ENCODE measurements at places on chromosomes 7 and 10. TPM values are rescaled to one million over a fixed set of nuclear protein-coding genes. Genes with fewer than 3 reads are reported as not detected.
A peak's percentile ranks its signal among the peaks of the same experiment; 100 is the strongest.

DNA sequence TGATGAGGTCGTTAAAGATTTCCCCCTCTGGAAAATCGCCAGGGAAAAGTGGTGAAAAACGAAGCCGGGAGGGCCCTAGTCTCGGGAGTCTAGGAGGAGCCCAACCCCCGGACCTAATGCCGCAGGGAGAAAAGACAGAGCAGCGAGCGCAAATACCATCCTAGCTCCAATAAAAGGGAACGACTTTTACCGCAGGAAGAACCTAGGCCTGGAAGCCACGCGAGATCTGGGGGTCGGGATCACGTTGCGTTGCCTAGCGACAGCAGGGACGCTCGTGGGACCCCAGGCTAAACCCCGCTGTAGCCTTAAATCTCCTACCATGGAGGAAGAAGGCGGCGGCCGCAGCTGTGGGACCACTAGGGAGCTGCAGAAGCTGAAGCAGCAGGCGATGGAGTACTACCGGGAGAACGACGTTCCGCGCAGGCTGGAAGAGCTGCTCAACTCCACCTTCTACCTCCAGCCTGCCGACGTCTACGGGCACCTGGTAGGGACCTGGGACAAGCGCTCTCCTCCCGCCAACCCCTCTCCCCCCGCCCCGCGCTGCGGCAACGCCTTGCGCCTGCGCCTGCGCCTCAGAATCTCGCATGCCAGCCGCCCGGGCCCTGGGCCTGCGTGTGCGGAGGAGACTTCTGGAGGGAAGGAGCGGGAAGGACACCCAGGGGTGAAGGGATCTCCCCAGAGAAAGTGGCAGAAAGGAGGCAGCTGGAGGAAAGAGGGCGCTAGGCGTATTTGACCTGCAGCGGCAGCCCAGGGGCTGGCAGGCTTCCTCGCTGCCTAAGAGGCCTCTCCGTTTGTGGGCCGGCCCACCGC, at the start of gene ENO4:
Gene ENO4 (plus strand): TSS at position 252 of the 810 bp plus-strand sequence. CDS start 68 bp downstream, at position 320.
- no peaks in the 10 kb centered on the region for H3K27me3 ChIP-seq
- H3K36me3 ChIP-seq: no peaks in the 10 kb centered on the region
- H3K4me3 ChIP-seq: peak within 1 kb of the TSS; percentile 80
- H3K27ac ChIP-seq: peak within 1 kb of the TSS; percentile 84

- H3K4me3 ChIP-seq: no peak overlapping the region
- no peaks in the 10 kb centered on the region for H3K27me3 ChIP-seq
- peaks cover 3% of the 10 kb centered on the region for H3K4me1 ChIP-seq
- H3K36me3 ChIP-seq: no peaks in the 10 kb centered on the region
- DNase-seq: no peak
- H3K27ac ChIP-seq: no peak overlapping the region
Observed at GRCh38 chr7:50565977-50566376, 772 bp upstream of the DDC start.

Gene SPDYE11
- total RNA-seq: 0.10 TPM

GRCh38 chr7:33596686-33597085, 308.7 kb upstream of the BMPER start:
- no peaks in the 10 kb centered on the region for H3K36me3 ChIP-seq
- no peaks in the 10 kb centered on the region for H3K4me1 ChIP-seq
- no peak overlapping the region for H3K4me3 ChIP-seq
- DNase-seq: no peak

DNA sequence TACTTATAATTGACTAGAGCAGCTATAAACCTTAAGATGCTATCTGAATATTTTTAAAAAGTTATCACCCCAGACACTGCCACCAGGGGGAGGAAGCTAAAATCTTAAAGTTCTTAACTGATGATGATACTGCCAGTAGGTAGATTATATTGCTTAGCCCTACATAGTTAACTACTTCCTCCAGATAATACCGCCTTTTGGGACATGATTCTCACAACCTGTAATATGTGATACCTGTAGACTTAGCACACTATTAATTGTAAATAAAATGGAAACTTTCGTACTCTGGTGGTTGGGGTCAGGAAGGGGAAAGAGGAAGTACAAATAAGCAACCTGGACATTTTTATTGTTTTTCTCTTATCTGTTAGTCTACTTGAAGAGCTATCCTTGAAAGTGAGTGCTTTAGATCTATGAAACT, 268.9 kb downstream of the ADK start:
- DNase-seq: no peak
- no peak overlapping the region for H3K27ac ChIP-seq
- H3K36me3 ChIP-seq: no peaks in the 10 kb centered on the region
- no peaks in the 10 kb centered on the region for H3K27me3 ChIP-seq
- H3K4me3 ChIP-seq: no peak overlapping the region

- no peaks in the 10 kb centered on the region for H3K27me3 ChIP-seq
- peak within 1 kb of the TSS; percentile 95 for H3K27ac ChIP-seq
- peak within 1 kb of the TSS; percentile 91 for H3K4me3 ChIP-seq
- DNase-seq: peak; percentile 79
Observed at GRCh38 chr10:31928549-31929260, at the start of gene ARHGAP12. Gene ARHGAP12 (minus strand): TSS chr10:31928831. CDS start chr10:31908855, 19,976 bp downstream.

Gene WDR11
- 91.5 TPM for total RNA-seq

GRCh38 chr7:61111-61510, 131.3 kb upstream of the FAM20C start:
- H3K4me3 ChIP-seq: no peak overlapping the region
- no peaks in the 10 kb centered on the region for H3K36me3 ChIP-seq
- no peak overlapping the region for H3K27ac ChIP-seq
- no peaks in the 10 kb centered on the region for H3K27me3 ChIP-seq
- H3K4me1 ChIP-seq: peaks cover 60% of the 10 kb centered on the region
- no peak for DNase-seq

Gene SEC23IP
- 32.8 TPM for total RNA-seq

Gene PDZD7
- total RNA-seq: 5.0 TPM

Gene DPCD
- 57.2 TPM for total RNA-seq

Gene GIMAP7
- total RNA-seq: 3.3 TPM

Gene CAV1
- 74.4 TPM for total RNA-seq

DNA sequence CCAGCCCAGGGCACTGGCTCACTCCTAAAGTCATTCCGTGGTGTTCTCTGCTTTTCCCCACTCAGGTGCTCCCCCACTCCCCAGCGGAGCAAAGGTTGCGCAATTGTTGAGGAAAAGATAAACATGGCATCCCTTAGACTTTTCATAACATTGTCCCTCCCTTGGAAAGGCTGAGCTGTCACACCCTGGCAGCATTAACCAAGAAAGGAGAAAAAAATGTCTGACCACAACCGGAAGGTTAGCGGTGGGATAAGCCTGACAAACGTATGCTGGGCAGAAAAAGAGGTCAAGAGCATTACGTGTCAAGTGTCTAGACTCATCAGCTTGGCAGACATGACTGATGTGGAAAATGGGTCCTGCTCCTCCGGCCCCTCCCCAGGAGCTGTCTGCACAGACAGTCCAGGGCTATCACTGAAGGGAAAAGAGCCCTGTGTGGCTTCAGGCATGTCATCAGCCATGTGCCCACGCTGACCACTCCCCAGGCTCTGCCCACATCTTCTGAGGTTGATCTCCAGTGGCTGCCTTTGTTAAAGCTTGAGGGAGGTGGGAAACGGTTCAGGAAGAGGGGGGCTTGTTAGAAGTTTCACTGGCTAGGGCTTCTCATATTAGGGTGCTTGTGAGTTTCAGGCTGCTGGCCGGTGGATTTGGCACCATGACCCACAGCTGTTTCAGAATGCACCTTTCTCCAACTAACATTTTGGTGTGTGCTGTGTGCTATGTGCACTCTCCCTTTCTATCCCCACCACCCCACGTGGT, 30.1 kb downstream of the BTBD16 start:
- H3K36me3 ChIP-seq: no peaks in the 10 kb centered on the region
- no peak for DNase-seq
- H3K27ac ChIP-seq: no peak overlapping the region

DNA sequence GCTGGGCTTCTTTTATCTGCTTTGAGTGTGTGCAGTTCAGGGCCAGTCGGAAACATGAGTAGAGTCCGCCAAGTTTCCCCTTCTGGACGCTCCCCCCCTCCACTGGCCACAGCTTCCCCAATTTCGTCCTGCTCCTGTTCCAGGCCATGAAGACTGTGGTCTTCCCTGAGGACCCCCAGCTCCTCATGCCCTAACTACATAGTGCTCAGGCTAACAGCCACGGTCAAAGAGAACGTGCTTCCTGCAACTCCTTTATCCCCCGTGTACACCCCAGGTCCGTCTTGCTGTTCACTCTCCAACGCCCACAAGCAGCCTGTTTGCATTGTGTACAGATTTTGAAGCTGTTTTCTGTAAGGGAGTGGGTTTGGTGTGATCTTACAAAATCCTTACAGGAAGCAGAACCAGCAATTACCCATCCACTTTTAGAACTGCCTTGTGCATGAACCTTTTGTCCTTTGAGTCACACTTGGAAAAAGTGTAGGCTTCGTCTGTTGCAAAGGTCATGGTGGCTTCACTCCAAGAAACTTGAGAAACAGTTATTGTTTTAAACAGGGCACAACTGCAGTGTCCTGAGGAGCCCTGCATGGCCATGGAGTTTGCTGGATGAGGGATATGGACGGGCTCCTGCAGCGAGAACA, 77.0 kb upstream of the FAM20C start:
- no peaks in the 10 kb centered on the region for H3K36me3 ChIP-seq
- peak overlapping the region; percentile 4 for H3K27ac ChIP-seq
- no peak for DNase-seq
- H3K4me3 ChIP-seq: no peak overlapping the region
- H3K27me3 ChIP-seq: no peaks in the 10 kb centered on the region
- H3K4me1 ChIP-seq: peaks cover 29% of the 10 kb centered on the region

Gene IKZF1
- total RNA-seq: 4.0 TPM

Measured in spinal cord (tissue), 10 donors.